ENCODE measurements at places on chromosomes 7 and 10. TPM values are rescaled to one million over a fixed set of nuclear protein-coding genes. Genes with fewer than 3 reads are reported as not detected.

GRCh38 chr7:73830681-73831583, at the start of gene CLDN4:
TSS of gene CLDN4 (plus strand) at chr7:73830996. CDS start at chr7:73831202, 206 bp downstream.
- peaks cover 38% of the 10 kb centered on the region for H3K4me1 ChIP-seq
- H3K4me3 ChIP-seq: peak within 1 kb of the TSS; percentile 91
- peak; percentile 93 for DNase-seq
- H3K27me3 ChIP-seq: no peaks in the 10 kb centered on the region

- no peaks in the 10 kb centered on the region for H3K4me1 ChIP-seq
- H3K36me3 ChIP-seq: no peaks in the 10 kb centered on the region
- no peak for DNase-seq
- H3K27me3 ChIP-seq: no peaks in the 10 kb centered on the region
- H3K4me3 ChIP-seq: no peak overlapping the region
- no peak overlapping the region for H3K27ac ChIP-seq
These were observed 14.3 kb downstream of the SEMA3D start for GRCh38 chr7:85172530-85172941.

PAPOLB gene
- not detected for total RNA-seq

- no peaks in the 10 kb centered on the region for H3K4me1 ChIP-seq
- no peak for DNase-seq
- no peak overlapping the region for H3K27ac ChIP-seq
- H3K27me3 ChIP-seq: no peaks in the 10 kb centered on the region
These were observed 4.6 kb downstream of the SGMS1 start for GRCh38 chr10:50619166-50619565.

DNA sequence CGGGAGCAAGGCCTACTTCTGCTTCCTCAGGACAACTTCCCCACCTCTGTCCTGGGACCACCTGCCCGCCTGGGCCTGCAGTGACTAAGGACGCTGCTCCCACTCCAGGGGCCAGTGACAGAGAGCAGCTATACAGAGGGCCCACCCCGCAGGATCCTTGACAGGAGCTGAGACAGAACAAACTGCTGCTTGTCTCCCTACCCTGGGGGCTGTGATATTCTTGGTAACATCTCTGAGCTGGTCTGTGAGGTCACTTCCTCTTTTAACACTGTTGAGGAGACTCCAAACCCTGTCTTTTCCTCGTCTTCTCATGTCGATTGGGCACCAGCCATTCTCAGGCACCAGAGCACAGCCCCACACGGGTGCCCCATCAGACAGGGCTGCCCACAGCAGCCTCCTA, 6.9 kb upstream of the MRPS24 start:
- H3K4me3 ChIP-seq: no peak overlapping the region
- H3K27me3 ChIP-seq: no peaks in the 10 kb centered on the region
- peaks cover 11% of the 10 kb centered on the region for H3K4me1 ChIP-seq

VENTX gene
- not detected for total RNA-seq

DNA sequence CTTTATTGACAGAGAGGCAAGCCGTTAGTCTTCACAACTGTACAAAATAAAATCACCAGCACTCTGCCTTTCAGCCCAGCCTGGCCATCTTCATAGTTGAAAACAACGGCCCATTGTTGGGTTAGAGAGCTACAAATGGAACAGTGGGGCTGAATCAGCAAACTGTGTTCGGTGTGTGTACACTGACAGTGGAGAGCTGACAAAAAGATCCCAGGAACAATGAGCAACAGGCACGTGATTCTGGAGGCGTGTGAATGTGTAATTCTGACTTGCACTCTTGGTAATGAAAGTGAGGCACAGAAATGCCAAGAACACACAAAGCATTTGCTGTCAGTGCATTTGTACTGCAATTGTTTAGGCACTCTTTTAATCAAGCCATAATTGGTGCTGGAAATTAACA, 303.7 kb downstream of the WDR11 start:
- no peaks in the 10 kb centered on the region for H3K27me3 ChIP-seq
- H3K27ac ChIP-seq: peak overlapping the region; percentile 91
- H3K4me3 ChIP-seq: no peak overlapping the region
- peaks cover 13% of the 10 kb centered on the region for H3K36me3 ChIP-seq
- peaks cover 45% of the 10 kb centered on the region for H3K4me1 ChIP-seq
- DNase-seq: peak; percentile 38

- no peak overlapping the region for H3K27ac ChIP-seq
- no peaks in the 10 kb centered on the region for H3K4me1 ChIP-seq
- no peaks in the 10 kb centered on the region for H3K36me3 ChIP-seq
- no peak for DNase-seq
These were observed 99.9 kb downstream of the PTPRN2 start for GRCh38 chr7:158487631-158488151.

DNA sequence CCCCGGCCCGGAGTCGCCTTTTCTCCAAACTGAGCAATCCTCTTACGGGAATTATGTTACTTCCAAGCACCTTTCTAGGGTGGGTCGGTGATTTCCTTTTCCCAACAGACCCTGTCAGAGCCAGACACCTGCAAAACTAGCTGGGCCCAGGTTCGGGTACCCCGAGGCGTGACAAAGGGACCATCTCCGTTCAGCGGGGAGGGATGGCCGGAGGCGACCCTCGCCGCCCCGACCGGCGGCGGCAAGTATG, 445 bp downstream of the PPA1 start:
- H3K36me3 ChIP-seq: peaks cover 40% of the 10 kb centered on the region
- no peaks in the 10 kb centered on the region for H3K27me3 ChIP-seq
- H3K4me1 ChIP-seq: peaks cover 12% of the 10 kb centered on the region
- no peak for DNase-seq

UBE2D4 gene
- 22.7 TPM for total RNA-seq

DNA sequence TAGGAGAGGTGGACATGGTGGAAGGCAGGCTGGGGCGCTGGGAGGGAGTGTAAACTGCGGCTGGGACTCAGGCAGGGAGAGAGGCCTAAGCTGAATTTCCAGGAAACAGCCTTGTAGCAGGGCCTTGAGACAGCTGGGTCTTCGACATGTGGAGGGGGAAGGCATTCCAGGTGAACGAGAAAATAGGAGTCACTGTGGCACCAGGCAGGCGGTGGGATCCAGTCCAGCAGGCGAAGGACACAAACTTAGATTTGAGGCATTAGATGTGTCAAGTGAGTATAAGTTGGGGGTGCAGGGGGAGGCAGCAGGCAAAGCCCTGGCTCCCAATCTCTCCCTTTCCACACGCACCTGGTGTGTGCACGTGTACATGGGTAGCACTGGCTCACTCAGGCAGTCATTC, 105.3 kb downstream of the PTPN20 start:
- no peaks in the 10 kb centered on the region for H3K4me1 ChIP-seq
- peaks cover 7% of the 10 kb centered on the region for H3K27me3 ChIP-seq
- peaks cover 4% of the 10 kb centered on the region for H3K36me3 ChIP-seq

SEMA3C gene
- 67.7 TPM for total RNA-seq

AOAH gene
- total RNA-seq: not detected

DNA sequence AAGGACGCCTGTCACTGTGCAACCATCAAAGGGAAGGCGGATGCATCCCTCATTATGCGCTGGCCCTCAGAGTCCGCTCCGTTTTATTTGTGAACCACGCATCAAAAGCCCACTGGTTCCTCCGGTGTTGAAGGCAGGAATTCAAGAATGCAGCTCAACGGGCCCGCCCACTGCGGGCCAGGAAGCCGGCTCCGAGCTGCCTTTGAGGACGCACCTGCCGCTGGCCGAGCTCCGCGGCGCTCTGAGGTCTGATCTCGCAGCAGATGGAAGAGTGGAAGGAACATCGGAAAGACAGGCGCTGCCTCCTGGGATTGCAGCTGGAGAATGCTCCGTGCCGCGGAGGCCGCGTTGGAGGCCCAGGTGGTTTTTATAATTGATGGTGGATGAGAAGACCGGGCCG, 56.9 kb upstream of the ADGRA1 start:
- H3K27ac ChIP-seq: no peak overlapping the region
- no peaks in the 10 kb centered on the region for H3K36me3 ChIP-seq
- no peak for DNase-seq
- no peaks in the 10 kb centered on the region for H3K4me1 ChIP-seq
- no peak overlapping the region for H3K4me3 ChIP-seq

BMI1 gene
- 31.2 TPM for total RNA-seq

SPDYE8 gene
- not detected for total RNA-seq

GRCh38 chr7:123977081-123977480, 52.0 kb downstream of the SPAM1 start:
- peaks cover 43% of the 10 kb centered on the region for H3K27me3 ChIP-seq
- no peaks in the 10 kb centered on the region for H3K36me3 ChIP-seq
- no peak for DNase-seq
- H3K27ac ChIP-seq: no peak overlapping the region
- no peak overlapping the region for H3K4me3 ChIP-seq

DNA sequence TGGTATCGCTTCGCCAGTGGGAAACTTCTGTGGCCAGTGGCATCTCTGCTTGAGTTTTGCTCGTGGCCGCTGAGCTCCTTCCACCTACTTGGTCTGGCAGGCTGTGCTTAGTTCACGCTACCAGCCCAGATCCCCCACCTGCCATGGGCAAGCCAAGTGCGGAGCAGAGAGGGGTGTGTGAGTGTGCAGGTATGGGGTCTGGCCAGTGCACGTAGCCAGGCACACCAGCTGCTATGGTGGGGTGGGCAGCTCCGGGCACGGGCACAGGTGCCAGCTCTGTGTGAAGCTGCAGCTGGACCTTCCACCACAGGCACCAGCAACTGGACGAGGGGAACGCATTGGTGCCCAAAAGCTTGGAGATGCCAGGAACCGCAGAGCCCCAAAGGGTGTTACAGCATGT, 56.5 kb downstream of the ZNF777 start:
- no peaks in the 10 kb centered on the region for H3K4me1 ChIP-seq
- no peaks in the 10 kb centered on the region for H3K36me3 ChIP-seq
- no peak overlapping the region for H3K27ac ChIP-seq
- peaks cover 34% of the 10 kb centered on the region for H3K27me3 ChIP-seq

TAS2R41 gene
- not detected for total RNA-seq

DNA sequence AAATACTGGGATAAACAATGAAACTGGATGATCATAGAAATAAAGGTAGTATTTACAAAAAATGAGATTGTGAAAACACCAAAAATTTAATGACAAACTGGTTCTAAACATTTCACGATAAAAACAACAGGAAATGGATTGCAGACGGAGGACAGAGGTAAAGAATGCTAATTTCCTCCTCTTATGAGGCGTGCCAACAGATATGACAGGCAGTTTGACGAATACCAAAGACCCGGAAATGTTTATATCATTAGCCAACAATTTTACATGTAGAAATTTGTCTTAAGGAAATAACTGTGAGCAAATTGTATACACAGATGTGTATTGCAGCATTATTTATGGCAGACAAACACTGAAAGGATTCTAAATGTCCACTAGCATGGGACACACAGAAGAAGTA, 162.0 kb upstream of the MGMT start:
- no peak overlapping the region for H3K4me3 ChIP-seq
- no peak for DNase-seq
- no peaks in the 10 kb centered on the region for H3K27me3 ChIP-seq
- H3K27ac ChIP-seq: no peak overlapping the region
- no peaks in the 10 kb centered on the region for H3K36me3 ChIP-seq

HYAL4 gene
- not detected for total RNA-seq

DNA sequence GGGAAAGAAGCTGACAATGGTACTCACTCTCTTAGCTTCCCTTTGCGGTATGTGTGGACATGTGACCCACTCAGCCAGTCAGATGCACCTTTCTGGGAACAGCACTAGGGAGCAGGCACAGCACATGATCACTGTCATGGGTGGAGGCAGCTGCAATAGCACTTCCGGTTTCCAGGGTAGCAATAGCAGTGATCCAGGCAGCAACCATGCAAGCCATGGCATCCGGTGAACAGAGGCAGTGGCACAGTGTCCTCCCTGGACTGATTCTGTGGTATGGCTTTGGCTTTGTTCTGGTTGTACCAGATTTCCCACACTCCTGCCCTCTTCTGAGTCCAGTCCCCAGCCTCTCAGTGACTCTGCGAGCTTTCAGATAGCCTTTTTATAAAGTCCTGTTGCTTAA, 86.8 kb upstream of the NAMPT start:
- no peaks in the 10 kb centered on the region for H3K36me3 ChIP-seq
- no peak overlapping the region for H3K4me3 ChIP-seq
- H3K27me3 ChIP-seq: no peaks in the 10 kb centered on the region
- H3K27ac ChIP-seq: no peak overlapping the region

GRCh38 chr7:151091988-151092387, 5.7 kb downstream of the AGAP3 start:
- no peak for DNase-seq
- no peaks in the 10 kb centered on the region for H3K27me3 ChIP-seq
- no peak overlapping the region for H3K27ac ChIP-seq
- peaks cover 23% of the 10 kb centered on the region for H3K4me1 ChIP-seq
- H3K36me3 ChIP-seq: peaks cover 34% of the 10 kb centered on the region

KIF11 gene
- total RNA-seq: 33.1 TPM

GRCh38 chr7:151301471-151302462, 39.8 kb upstream of the NUB1 start:
- H3K27me3 ChIP-seq: peaks cover 90% of the 10 kb centered on the region
- peaks cover 4% of the 10 kb centered on the region for H3K36me3 ChIP-seq
- H3K4me3 ChIP-seq: no peak overlapping the region
- no peaks in the 10 kb centered on the region for H3K4me1 ChIP-seq

GRCh38 chr7:142168746-142169145, 57.2 kb downstream of the MGAM2 start:
- H3K36me3 ChIP-seq: peaks cover 48% of the 10 kb centered on the region
- no peak overlapping the region for H3K4me3 ChIP-seq
- no peaks in the 10 kb centered on the region for H3K27me3 ChIP-seq
- DNase-seq: no peak
- H3K27ac ChIP-seq: no peak overlapping the region

HOXA3 gene
- total RNA-seq: 20.9 TPM

SPDYE2 gene
- total RNA-seq: not detected

FAM13C gene
- total RNA-seq: not detected

ANKMY2 gene
- total RNA-seq: 29.9 TPM

LHFPL3 gene
- not detected for total RNA-seq

DNA sequence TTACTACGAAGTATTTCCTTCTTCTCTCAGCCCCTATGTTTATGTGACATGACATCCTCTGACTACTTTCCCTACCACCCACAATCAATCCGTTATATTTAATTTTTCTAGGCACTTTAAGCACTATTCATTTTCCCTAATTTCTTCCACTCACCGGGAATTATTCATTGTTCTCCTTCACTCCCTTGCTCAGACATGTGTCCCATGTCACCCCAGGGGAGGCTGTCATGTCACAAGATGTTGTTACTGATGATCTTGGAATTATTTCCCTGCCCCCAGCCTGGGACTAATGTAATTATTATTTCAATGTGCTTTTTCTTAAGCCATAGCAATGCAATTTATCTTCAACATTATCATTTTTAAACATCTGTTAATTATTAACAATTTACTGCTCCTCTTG, 317.2 kb downstream of the PHF14 start:
- DNase-seq: no peak
- H3K36me3 ChIP-seq: no peaks in the 10 kb centered on the region
- H3K27me3 ChIP-seq: peaks cover 13% of the 10 kb centered on the region
- no peak overlapping the region for H3K4me3 ChIP-seq
- H3K27ac ChIP-seq: no peak overlapping the region

TMEM196 gene
- not detected for total RNA-seq

CPA2 gene
- not detected for total RNA-seq

GRCh38 chr7:129781928-129782817, 170.6 kb downstream of the UBE2H start:
- peaks cover 67% of the 10 kb centered on the region for H3K27me3 ChIP-seq
- no peak overlapping the region for H3K27ac ChIP-seq
- H3K4me3 ChIP-seq: peak overlapping the region; percentile 82
- peaks cover 40% of the 10 kb centered on the region for H3K36me3 ChIP-seq
- peak; percentile 29 for DNase-seq
- peaks cover 26% of the 10 kb centered on the region for H3K4me1 ChIP-seq

GRCh38 chr10:89684604-89685003, 16.8 kb upstream of the KIF20B start:
- H3K4me3 ChIP-seq: no peak overlapping the region
- no peak overlapping the region for H3K27ac ChIP-seq
- no peak for DNase-seq
- H3K27me3 ChIP-seq: no peaks in the 10 kb centered on the region

GRCh38 chr10:14604181-14605142, 170.2 kb downstream of the FAM107B start:
- H3K36me3 ChIP-seq: peaks cover 45% of the 10 kb centered on the region
- no peaks in the 10 kb centered on the region for H3K27me3 ChIP-seq
- peak; percentile 79 for DNase-seq

ADIRF gene
- not detected for total RNA-seq

All from Calu3 (cell line).